ENCODE measurements at places on chromosomes 2 and 18. TPM values are rescaled to one million over a fixed set of nuclear protein-coding genes. Genes with fewer than 3 reads are reported as not detected.

DQX1 gene
- not detected for total RNA-seq

TEX44 gene
- total RNA-seq, result not detected

ARHGAP15 gene
- total RNA-seq, result not detected

MYO7B gene
- total RNA-seq, result not detected

DPYSL5 gene
- total RNA-seq, result not detected

LBX2 gene
- 0.98 TPM for total RNA-seq

MEP1B gene
- not detected for total RNA-seq

CAPN13 gene
- total RNA-seq, result not detected

COL5A2 gene
- 72.6 TPM for total RNA-seq

STAT4 gene
- total RNA-seq, result 0.51 TPM

PLA2R1 gene
- total RNA-seq, result 17.0 TPM

PRKAG3 gene
- total RNA-seq, result not detected

CIAO1 gene
- 120 TPM for total RNA-seq

ALKAL2 gene
- not detected for total RNA-seq

TACR1 gene
- not detected for total RNA-seq

RAB27B gene
- under 0.01 TPM for total RNA-seq

PLEKHB2 gene
- 158 TPM for total RNA-seq

NHEJ1 gene
- total RNA-seq, result 25.7 TPM

DSEL gene
- 9.2 TPM for total RNA-seq

IGFBP5 gene
- 6.1 TPM for total RNA-seq

CDH19 gene
- not detected for total RNA-seq

RALB gene
- 235 TPM for total RNA-seq

LIMS1 gene
- total RNA-seq, result 430 TPM

RIT2 gene
- total RNA-seq, result not detected

NYAP2 gene
- not detected for total RNA-seq

KCNK3 gene
- 0.05 TPM for total RNA-seq

LCT gene
- total RNA-seq, result under 0.01 TPM

STPG4 gene
- total RNA-seq, result not detected

C1QL2 gene
- total RNA-seq, result not detected

BBS5 gene
- 3.2 TPM for total RNA-seq

NEU2 gene
- total RNA-seq, result not detected

ECEL1 gene
- not detected for total RNA-seq

CCDC141 gene
- 1.2 TPM for total RNA-seq

TUBA4B gene
- not detected for total RNA-seq

TDRD15 gene
- not detected for total RNA-seq

Data from dermis blood vessel endothelial cell (primary cell).